T-cell (primary cell): ENCODE measurements at places on chromosomes 1 and 21. TPM values are rescaled to one million over a fixed set of nuclear protein-coding genes. Genes with fewer than 3 reads are reported as not detected.

DNA sequence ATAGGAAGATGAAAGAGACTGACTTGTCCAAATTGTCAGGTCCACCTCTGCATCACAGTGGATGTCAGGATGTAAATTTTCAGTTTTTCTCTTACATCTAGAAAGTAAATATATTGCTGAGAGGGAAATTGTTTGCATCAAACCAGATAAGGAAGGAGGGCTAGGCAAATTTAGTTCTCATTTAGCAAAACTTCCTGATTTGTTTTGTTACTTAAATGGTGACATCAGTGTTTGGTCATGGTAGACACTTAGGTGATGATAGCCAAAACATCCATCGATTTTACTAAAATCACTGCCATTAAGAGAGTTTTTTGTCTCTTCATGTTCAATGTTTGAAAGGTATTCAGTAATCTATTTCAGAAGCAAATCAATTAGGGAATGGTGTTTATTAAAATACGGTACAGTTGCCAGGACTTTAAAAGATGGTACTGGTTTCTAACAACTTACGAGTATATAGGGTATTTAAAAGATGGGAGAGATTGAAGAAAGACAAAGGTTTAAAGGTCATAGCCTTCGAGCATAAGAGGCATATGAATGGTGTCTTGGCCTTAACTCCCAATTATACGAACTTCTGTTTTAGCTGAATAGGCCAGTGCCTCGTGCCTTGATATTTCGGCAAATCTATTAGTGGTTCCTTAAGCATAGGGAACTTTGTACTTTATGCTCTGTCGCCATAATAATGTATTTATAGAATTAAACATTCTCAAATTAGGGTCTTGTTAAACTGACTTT lies 3.0 kb downstream of the IER5 start:
- no peaks in the 10 kb centered on the region for H3K27me3 ChIP-seq
- no peak for DNase-seq
- H3K36me3 ChIP-seq = peaks cover 3% of the 10 kb centered on the region
- peak overlapping the region; percentile 96 for H3K27ac ChIP-seq
- H3K4me1 ChIP-seq = peaks cover 8% of the 10 kb centered on the region

DNA sequence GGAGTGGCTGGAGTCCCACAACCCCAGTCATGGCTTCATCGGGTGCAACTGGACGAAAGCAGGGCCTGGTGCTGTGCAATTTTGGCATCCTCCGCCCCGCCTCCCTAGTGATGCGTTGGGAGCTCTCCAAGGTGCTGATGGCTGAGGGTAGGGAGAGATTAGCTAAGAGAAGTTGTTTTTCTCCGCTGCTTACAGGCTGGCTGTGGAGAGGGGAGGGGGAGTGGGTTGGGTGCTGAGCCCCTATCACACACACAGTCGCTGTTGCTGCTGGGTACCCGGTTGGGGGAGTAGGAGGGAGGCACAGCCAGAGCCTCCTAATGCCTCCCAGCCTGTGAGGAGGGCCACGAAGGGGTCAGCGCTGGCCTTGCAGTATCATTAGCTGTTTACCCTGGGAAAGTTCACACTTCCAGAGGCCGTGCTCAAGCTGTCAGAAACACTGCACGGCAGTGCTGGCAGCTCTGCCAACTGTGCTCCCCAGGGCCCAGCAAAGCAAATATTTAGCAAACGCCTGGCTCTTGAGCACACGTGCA lies 110.0 kb downstream of the GRIK3 start:
- H3K36me3 ChIP-seq = no peaks in the 10 kb centered on the region
- peak; percentile 29 for DNase-seq
- no peaks in the 10 kb centered on the region for H3K4me1 ChIP-seq
- H3K27ac ChIP-seq = no peak overlapping the region
- H3K4me3 ChIP-seq = no peak overlapping the region
- peaks cover 32% of the 10 kb centered on the region for H3K27me3 ChIP-seq

Gene SLC45A1
- total RNA-seq = 1.4 TPM

DNA sequence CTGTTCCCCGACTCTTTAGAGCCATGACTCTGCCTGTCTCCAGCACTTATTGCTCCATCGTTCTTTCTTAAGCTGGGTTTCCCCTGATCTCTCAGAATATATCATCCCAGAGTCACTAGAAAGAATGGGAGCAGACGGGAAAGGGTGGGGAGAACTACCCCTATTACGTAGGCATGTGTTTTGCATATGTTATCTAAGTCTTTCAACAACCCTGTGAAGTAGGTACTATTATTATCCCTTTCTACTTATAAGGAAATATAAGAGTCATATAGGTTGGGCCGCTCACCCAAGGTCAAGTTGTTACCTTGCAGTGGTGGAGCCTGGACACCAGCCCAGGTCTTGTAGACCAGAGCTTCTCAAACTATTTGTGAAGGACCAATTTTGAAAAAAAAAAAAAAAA lies 38.7 kb downstream of the ELF3 start:
- H3K4me1 ChIP-seq = no peaks in the 10 kb centered on the region
- H3K27ac ChIP-seq = no peak overlapping the region
- peaks cover 29% of the 10 kb centered on the region for H3K27me3 ChIP-seq
- DNase-seq = no peak

GRCh38 chr1:103489935-103490334 lies 35.6 kb upstream of the RNPC3 start:
- H3K4me1 ChIP-seq = no peaks in the 10 kb centered on the region
- H3K4me3 ChIP-seq = no peak overlapping the region
- H3K36me3 ChIP-seq = no peaks in the 10 kb centered on the region
- H3K27ac ChIP-seq = no peak overlapping the region
- H3K27me3 ChIP-seq = no peaks in the 10 kb centered on the region

DNA sequence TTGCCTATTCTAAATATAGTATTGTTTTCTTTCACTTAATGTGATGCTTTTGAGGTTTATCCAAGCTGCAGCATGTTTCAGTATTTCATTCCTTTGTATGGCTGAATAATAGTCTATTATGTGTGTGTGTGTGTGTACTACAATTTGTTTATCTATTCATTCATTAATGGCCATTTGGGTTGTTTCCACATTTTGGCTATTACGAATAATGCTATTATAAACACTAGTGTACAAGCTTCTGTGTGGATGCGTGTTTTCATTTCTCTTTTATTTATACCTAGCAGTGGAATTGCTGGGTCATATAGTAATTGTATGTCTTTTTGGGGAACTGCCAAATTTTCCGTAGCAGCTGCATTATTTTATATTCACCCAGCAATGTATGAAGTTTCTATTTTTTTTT lies 15.0 kb upstream of the THEM5 start:
- no peaks in the 10 kb centered on the region for H3K27me3 ChIP-seq
- no peaks in the 10 kb centered on the region for H3K36me3 ChIP-seq
- H3K27ac ChIP-seq = no peak overlapping the region
- H3K4me3 ChIP-seq = no peak overlapping the region

Gene OR2L5
- total RNA-seq = 0.09 TPM

Gene XCL1
- 4.2 TPM for total RNA-seq

DNA sequence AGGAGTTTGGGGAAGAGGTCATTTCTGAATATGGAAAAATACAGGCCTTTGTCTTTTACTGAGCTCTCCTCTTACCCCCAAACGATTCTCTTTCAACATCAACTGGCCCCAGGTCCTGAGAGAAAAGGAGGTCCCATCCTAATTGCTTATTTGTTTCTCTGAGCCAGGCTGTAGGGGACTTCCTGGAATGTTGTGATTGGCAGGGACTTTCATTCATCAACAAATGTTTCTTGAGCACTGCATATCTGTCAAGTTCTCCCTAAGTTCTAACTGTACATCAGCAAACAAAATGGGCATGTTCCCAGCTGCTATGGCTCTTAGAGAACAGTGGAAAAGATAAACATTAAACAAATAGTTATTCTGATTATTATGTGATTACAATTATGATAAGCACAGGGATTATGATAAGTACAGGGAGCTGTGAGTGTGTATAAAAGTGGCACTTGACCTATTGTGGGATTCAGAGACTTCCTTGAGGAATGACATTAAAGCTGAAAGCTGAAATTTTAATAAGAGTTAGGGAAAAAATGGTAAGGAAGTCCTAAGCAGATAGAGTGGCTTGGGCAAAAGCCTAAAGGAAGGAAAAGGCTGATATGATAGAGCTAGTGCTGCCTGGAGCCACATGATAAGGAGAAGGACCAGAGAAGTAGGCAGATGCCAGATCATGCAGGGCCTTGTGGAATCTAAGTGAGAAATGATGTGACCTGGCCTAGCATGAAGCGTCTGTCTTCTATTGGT lies 11.6 kb downstream of the GPX7 start:
- peaks cover 11% of the 10 kb centered on the region for H3K4me1 ChIP-seq
- H3K27ac ChIP-seq = no peak overlapping the region
- DNase-seq = no peak
- no peaks in the 10 kb centered on the region for H3K27me3 ChIP-seq
- no peak overlapping the region for H3K4me3 ChIP-seq

GRCh38 chr1:88462488-88463261 lies 221.4 kb upstream of the PKN2 start:
- H3K4me1 ChIP-seq = no peaks in the 10 kb centered on the region
- no peaks in the 10 kb centered on the region for H3K36me3 ChIP-seq
- DNase-seq = no peak
- no peak overlapping the region for H3K27ac ChIP-seq
- peaks cover 3% of the 10 kb centered on the region for H3K27me3 ChIP-seq

DNA sequence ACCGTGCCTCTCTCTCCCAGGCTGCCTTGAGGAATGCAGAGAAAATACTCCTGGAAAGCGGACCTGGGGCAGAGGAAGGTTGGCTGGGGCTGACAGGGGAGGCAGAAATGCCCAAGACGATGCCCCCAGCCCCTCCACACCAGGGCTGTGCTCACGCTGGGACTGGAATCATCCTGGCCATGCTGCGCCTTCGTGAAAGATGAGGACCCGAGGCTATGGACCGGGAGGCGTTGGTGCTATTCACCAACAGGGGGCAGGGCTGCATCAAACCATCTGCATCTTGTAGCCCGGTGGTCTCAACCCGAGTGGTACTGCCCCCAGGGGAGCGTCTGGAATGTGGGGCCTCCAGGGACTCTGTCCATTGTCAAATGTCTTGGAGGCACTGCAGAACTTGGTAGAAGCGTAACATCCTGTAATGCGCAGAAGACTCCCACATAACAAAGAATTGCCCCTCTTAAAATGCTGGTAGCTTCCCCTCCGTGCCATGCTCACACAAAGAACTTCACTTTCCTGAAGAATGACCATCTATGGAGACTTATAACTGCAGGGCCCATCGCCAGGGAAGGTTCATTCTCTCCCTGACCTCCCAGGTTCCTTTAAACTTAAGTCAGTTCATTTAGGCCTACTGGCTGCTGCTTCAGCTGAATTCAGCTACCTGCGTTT lies 251.2 kb downstream of the RRAGC start:
- peaks cover 21% of the 10 kb centered on the region for H3K27me3 ChIP-seq
- H3K4me3 ChIP-seq = no peak overlapping the region
- no peaks in the 10 kb centered on the region for H3K4me1 ChIP-seq
- DNase-seq = no peak
- no peaks in the 10 kb centered on the region for H3K36me3 ChIP-seq

Gene CLDN14
- not detected for total RNA-seq

GRCh38 chr1:69128204-69128603 lies 439.5 kb upstream of the LRRC7 start:
- no peaks in the 10 kb centered on the region for H3K27me3 ChIP-seq
- no peak for DNase-seq
- H3K4me1 ChIP-seq = no peaks in the 10 kb centered on the region
- H3K27ac ChIP-seq = no peak overlapping the region
- H3K4me3 ChIP-seq = no peak overlapping the region

GRCh38 chr1:34213956-34214355 lies 37.2 kb downstream of the C1orf94 start:
- no peak for DNase-seq
- peaks cover 11% of the 10 kb centered on the region for H3K27me3 ChIP-seq
- H3K4me1 ChIP-seq = no peaks in the 10 kb centered on the region
- no peaks in the 10 kb centered on the region for H3K36me3 ChIP-seq
- H3K27ac ChIP-seq = no peak overlapping the region

DNA sequence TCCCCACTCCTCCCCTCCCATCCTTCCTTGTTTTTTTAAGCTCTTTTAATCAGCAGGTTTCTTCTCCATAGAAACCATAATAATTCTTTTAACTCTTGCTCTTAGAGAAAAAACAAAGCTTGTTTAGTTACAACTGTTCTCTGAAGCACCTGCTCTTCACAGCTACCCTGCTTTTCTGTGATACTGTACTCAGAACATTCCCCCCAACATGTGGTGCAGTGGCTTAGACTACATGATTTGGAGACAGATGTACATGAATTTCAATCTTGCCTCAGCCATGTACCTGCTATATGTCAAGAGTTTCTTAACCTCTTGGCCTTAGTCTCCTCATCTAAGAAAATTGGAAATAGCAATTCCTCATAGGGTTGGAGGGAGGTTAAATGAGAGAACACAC lies 33.5 kb downstream of the LAMC2 start:
- no peak overlapping the region for H3K27ac ChIP-seq
- peaks cover 23% of the 10 kb centered on the region for H3K4me1 ChIP-seq
- DNase-seq = no peak
- H3K27me3 ChIP-seq = no peaks in the 10 kb centered on the region

DNA sequence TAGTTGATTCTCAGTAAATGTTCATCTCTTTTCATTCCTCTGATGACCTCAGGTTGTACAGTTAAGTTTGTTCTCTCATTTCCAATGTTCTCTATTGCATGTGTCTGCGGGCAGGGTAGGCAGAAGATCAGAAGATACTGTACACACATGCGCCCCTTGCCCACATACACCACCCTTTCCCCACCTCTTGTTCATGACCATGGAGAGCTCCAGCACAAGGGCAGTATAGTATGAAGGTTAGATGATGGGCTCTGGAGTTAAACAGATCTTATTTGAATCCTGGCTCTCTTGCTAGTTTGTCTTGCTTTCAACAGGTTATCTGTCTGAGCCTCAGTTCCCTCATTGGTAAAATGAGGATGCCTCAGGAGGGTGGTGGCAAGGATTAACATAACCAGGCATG lies 17.8 kb upstream of the PLD5 start:
- H3K36me3 ChIP-seq = no peaks in the 10 kb centered on the region
- no peaks in the 10 kb centered on the region for H3K4me1 ChIP-seq
- no peak for DNase-seq
- no peak overlapping the region for H3K4me3 ChIP-seq
- H3K27me3 ChIP-seq = no peaks in the 10 kb centered on the region

GRCh38 chr21:44006656-44007055 lies 5.5 kb upstream of the TRAPPC10 start:
- H3K27ac ChIP-seq = no peak overlapping the region
- H3K27me3 ChIP-seq = peaks cover 2% of the 10 kb centered on the region
- peaks cover 7% of the 10 kb centered on the region for H3K4me1 ChIP-seq
- no peak overlapping the region for H3K4me3 ChIP-seq
- DNase-seq = no peak

Gene LCE2B
- total RNA-seq = not detected

GRCh38 chr21:36661511-36662309 lies 37.2 kb upstream of the SIM2 start:
- no peaks in the 10 kb centered on the region for H3K4me1 ChIP-seq
- H3K27me3 ChIP-seq = peaks cover 9% of the 10 kb centered on the region
- no peak for DNase-seq
- no peak overlapping the region for H3K4me3 ChIP-seq

GRCh38 chr21:29613877-29614276 lies 315.2 kb downstream of the BACH1 start:
- no peak overlapping the region for H3K4me3 ChIP-seq

- H3K4me3 ChIP-seq = no peak overlapping the region
- no peaks in the 10 kb centered on the region for H3K4me1 ChIP-seq
- no peaks in the 10 kb centered on the region for H3K27me3 ChIP-seq
- no peaks in the 10 kb centered on the region for H3K36me3 ChIP-seq
Observed at GRCh38 chr1:54653036-54653435, 11.4 kb downstream of the MROH7 start.
